ENCODE measurements at places on chromosomes 4 and X.

DNA sequence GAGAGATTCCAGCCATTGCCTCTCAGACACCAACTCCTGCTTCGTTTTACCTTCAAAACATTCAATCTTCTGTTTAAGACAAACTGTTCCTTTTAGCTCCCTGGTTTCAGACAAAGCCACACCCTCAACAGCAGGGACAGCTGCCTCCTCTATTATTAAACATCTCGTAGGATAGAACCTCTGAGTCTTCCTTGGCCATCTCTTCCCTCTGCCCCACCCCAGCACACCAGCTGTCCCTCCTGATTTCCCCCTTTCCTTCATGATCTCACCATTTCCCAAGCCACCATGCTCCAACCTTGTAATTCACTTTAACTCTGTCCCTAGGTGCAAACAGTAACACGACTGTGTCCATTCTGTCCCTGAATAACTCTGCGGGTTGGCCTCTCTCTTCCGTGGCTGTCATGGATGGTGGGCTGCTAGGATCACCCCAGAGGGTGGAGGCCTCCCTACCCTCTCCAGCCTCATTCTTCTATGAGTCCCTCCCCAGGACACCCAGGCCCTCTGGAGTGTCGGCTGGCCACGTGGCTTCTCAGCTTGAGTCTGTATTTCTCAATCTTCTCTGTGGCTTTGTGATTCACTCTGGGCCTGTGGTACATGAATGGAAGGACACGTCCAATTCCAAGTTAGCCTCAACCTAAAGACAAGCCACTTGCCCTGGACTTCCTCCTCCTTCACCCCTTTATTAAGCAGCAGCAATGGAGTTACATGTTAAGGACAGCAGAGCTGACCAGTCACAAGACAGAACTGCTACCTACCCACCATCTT is 349.9 kb downstream of the FBXW7 start:
- DNase-seq, result no peak

DNA sequence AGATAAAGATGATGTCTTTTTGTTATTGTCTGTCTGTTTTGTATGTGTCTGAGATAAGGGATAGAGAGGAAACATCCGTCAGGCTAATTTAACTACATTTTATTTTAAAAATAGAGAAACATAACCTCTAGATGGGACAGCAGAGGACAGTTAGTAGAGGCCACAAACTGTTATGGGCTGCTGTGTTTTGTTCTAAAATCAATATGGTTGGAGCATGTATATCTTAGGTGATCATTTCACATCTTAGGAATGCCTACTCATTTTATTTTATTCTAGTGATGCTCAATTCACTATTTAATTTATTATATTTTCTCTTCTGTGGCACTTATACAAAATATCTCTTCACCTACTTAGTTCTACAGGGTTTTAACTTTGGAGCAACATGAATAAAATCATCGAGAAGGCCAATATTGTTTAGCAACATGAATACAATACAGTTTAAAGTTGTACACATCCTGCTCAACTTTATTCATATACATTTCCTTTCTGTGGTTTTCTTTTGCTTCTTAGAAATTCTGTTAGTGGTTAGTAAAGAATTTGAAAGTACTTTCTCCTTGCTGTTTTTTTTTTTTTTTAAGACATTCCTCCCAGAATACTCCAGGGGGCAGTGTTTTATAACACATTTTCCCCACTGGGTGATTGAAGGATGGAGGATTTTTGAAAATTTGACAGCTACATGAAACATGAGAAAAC is 392.9 kb downstream of the UNC5C start:
- no peak for DNase-seq

GRCh38 chr4:17068392-17068791 is 169.9 kb upstream of the LDB2 start:
- DNase-seq, result no peak

DNA sequence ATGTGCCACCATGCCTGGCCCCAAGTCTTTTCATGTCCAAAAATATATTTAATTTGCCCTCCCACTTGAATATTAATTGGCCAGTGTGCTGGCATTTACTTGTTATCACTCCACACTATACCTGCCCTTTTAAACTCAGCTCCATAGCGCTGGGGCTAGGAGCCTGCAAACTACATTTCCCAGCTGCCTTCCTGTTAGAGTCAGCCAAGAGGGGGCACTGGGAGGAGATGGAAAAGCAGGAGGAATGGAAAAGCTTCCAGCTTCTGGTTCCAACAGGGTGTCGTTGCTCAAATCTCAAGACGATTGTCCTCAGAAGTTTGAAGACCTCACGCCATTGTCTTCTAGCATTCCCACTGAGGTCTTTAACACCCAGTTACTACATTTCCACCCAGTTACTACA is 315.5 kb downstream of the BCOR start:
- no peak for DNase-seq

DNA sequence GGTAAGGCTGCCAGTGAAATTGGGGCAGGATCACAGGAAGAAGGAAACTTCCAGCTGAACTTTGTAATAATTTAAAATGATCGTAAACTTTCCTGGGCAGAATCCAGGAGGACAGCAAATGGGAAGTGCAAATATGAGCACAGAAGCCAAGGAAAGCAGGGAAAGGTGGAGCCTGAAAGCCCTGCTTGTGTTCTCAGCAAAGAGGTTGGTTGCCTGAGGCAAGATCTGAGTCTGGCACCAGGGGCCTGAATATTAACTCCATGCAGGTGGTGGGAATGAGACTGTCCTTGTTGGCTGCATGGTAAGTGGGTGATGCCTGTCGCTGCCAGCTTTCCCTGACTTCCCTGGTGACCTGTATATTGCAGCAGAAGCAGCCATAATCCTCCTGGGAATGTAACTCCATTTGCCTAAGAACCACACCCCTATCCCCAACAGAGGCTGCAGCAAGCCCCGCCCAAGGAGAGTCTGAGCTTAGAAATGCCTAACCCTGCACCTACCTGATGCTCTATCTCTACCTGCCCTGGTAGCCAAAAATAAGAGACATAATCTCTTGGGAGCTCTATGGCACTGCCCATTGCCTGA is 132.0 kb upstream of the HDX start:
- DNase-seq, result no peak

DNA sequence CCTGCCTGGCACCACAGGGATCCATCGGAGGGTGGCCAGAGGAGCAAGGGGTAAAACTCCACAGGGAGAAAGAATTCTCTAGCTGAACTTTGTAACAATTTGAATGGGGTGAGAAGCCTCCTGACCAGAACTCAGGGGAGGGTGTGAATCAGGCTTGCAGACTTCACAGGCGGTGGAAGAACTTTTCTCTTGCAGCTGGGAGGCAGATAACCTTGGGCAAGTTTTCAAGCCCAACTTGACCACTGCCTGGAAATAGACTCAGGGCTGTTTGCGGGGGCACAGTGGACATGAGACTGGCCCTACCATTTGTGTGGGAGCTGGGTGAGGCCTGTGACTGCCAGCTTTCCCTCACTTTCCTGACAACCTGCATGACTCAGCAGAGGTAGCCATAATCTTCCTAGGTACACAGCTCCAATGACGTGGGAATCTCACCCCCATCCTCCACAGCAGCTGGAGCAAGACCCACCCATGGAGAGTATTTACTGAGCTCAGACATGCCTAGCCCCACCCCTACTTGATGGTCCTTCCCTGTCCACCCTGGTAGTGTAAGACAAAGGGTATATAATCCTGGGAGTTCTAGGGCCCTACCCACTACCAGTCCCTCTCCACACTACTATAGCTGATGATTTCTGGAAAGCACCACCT is 210.0 kb upstream of the AGTR2 start:
- no peak for DNase-seq

GRCh38 chr4:17324386-17324830 is 187.5 kb downstream of the QDPR start:
- DNase-seq, result no peak

DNA sequence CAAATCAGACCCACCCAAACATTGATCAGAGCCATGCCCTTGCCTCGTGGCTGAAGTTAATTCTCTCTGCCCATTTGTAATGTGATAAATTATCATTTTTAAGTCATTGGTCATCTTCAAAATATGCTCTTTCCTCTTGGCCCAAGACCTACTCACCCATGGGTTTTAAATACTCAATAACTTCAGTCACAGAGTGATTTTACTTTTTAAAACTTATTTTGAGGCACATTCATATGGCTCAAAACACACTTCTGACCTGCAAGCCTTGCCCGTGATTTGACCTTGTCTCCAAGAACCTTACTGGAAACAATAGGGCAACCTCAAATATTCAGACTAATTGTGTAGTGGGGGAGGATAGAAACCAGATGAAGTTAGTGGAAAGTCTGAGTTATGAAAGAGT is 176.2 kb upstream of the LNX1 start:
- no peak for DNase-seq

DNA sequence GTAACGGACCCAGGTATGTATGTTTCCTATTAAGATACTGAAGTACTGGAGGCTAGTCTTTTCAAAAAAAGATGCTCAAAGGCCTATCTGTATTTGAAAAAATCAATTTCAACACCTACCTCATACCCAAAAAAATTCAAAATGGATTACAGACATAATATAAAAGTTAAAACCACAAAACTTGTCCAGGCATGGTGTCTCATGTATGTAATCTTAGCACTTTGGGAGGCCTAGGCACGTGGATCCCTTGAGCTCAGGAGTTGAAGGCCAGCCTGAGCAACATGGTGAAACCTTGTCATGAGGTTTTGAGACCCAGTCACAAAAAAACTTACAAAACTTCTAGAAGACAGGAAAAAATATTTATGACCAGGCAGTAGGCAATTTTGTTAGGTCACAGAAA is 16.7 kb downstream of the RBMX start:
- no peak for DNase-seq

- DNase-seq, result no peak
Observed at GRCh38 chr4:1216869-1217294, 32.0 kb downstream of the CTBP1 start.

- DNase-seq, result no peak
Observed at GRCh38 chrX:47480576-47480975, 2.4 kb downstream of the ZNF41 start.

- DNase-seq, result peak; percentile 55
Observed at GRCh38 chr4:89653012-89653411, 183.9 kb downstream of the SNCA start.

- no peak for DNase-seq
Observed at GRCh38 chrX:40721489-40722106, 13.7 kb downstream of the MED14 start.

- no peak for DNase-seq
Observed at GRCh38 chr4:160880180-160880579, 1283.6 kb downstream of the FSTL5 start.

DNA sequence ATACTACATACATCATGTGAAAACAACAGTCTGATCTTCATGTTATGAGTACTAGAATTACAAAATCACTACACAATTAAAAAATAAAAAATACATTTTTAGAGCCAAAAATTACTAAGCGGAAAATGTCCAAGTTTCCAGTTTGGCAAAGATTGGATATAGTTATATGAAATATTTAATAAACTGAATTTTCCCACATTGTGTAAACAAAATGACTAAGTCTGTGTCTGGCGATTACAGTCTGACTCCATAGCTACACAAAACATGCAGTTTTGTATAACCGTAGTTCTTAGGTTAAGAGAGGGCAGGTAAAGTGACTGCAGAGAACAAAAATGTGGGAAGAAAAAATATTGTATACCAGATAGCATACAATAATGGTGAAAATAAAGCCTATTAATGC is 59.2 kb upstream of the TMEM47 start:
- no peak for DNase-seq

GRCh38 chr4:77465271-77465670 is 140.3 kb upstream of the CXCL13 start:
- DNase-seq, result no peak

DNA sequence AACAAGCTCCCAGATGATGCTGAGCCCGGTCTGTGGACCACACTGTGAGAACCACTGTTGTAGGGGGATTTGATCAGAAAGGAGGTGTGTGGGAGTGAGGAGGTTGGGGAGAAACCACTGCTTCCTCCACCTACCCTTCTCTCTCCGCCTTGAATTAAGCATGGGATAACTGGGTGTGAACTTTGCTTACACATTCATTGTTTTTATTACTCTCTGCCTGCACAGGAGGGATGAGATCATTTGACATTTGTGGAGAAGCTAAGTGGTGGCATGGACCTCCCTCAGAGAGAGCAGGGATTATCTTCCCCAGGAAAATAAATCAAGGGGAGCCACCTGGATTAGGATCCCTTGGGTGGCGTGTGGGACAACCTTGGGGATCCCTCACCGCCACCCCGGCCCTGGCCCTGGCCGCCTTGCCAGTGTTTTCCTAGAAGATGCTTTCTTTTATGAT is 212.1 kb upstream of the ATP6AP2 start:
- DNase-seq, result no peak

DNA sequence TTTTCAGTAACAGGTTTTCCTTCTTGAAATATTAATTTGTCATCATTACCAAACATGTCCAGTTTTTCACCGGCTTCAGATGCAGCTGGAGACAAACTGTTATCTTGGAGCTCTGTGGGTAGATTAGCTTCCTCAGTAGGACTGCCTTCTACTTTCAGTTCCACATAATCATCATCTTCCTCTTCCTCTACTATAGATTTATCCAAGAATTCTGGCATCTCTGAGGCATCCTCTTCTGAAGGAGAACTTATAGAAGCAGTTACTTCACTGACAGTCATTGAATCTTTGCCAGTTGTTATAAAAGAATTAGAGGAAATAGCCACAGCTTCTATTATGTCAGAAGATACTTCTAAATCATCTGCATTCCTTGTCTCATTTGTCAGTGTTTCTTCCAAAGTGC is 162.9 kb downstream of the LRBA start:
- DNase-seq, result no peak

- DNase-seq, result no peak
Observed at GRCh38 chr4:172680691-172681090, 487.9 kb upstream of the GALNT7 start.

GRCh38 chr4:74297539-74297938 is 10.7 kb upstream of the EPGN start:
- no peak for DNase-seq

- DNase-seq, result no peak
Observed at GRCh38 chr4:5796976-5797375, 86.0 kb downstream of the EVC start.

DNA sequence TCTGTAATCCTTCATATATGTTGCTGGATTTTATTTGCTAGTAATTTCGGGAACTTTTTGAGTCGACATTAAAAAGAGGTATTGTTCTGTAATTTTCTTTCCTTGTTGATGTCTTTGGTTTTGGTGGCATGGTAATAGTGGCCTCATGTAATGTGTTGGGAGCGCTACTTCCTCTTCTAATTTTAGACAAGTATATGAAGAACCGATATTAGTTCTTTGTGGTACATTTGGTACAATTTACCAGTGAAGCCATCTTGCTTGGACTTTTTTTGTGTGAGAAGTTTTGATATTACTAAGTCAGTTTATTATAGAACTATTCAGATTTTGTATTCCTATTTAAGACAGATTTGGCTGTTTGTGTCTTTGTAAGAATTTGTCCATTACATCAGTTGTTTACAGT is 669.2 kb upstream of the AADAT start:
- no peak for DNase-seq

DNA sequence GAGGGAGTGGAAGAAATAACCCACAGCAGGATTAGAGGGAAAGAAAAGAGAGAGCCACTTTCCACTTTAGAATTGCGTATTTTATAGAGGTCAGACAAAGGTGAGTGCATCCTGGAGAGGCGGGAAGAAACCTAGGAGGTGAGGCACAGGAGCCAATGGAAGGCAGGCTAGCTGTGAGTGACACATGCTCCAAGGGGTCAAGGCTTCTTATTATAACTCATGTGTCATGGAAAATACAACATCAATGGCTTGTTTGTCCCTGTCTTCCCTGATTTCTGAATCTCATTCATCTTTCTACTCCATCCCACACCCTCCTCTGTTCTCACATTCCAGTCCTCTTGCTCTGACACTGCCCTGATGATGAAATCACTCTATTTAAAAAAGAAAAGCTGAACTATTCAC is 14.4 kb downstream of the ANXA3 start:
- no peak for DNase-seq

GRCh38 chrX:148942754-148943153 is 442.3 kb downstream of the AFF2 start:
- no peak for DNase-seq

- no peak for DNase-seq
Observed at GRCh38 chrX:19810802-19811201, 76.6 kb downstream of the SH3KBP1 start.
